ENCODE measurements at places on chromosomes 5 and 9. TPM values are rescaled to one million over a fixed set of nuclear protein-coding genes. Genes with fewer than 3 reads are reported as not detected.

- DNase-seq = no peak
Measured at GRCh38 chr5:129499208-129499852, 39.2 kb downstream of the ADAMTS19 start.

DNA sequence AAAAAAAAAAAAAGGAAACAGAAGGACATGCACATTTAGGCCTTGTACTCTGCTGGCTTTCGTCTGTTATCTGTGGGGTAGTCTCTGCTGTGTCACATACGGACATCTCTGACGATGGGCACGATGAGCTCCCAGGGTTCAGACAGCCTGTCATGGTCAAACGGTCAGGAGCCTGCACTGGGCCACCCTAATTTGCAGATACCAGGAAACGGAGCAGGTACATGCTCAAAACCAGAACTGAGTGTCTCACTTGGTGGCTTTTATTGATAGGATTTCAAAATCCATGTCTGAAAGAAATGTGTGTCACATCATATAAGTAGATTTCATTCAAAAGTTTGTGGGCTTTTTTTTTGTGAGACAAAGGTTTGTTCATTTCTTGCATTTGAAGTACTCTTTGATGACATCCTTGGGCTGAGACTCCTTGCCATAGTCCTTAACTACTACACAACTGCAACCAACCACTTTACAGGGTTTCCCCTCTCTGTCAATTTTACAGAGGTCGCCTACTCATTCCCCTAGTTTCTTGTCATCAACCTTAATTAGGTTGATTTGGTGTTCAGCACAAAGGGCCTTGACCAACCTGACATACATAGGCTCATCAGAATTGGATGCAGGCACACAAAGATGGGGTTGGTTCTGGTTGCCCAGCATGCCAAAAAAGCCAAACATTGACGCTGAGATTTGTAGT lies 9.0 kb downstream of the CKMT2 start:
- DNase-seq = no peak

- no peak for DNase-seq
Measured at GRCh38 chr5:98360548-98360947, 412.9 kb upstream of the RGMB start.

Gene FBXO10
- polyA plus RNA-seq = 11.8 TPM

Gene SNX30
- 21.6 TPM for polyA plus RNA-seq

- no peak for DNase-seq
Measured at GRCh38 chr5:61137835-61138234, 24.4 kb downstream of the SMIM15 start.

GRCh38 chr9:93920131-93920800 lies 34.9 kb downstream of the BARX1 start:
- no peak for DNase-seq

Data from right renal cortex interstitium (tissue), 3 donors.